CD4-positive, CD25-positive, alpha-beta regulatory T cell (primary cell): ENCODE measurements at places on chromosomes 2 and 18. TPM values are rescaled to one million over a fixed set of nuclear protein-coding genes. Genes with fewer than 3 reads are reported as not detected.

DNA sequence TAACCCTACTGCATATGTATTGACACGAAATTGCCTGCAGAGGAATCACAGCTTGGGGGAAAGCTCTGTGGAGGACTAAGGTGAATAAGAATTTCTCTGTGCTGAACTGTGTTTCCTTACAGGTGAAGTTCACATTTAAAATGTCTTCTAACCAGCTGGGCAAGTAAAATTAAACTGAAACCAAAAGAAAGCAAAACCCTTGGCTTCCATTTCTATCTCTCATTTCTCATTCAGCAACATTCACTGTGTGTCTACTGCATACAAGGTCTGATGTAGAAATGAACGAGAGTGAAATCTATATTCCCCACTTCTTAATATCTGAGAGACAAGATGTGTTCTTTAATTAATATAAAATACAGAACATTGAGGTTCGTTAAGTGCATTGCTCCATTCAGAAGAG, 397.3 kb downstream of the SOX11 start:
- H3K27ac ChIP-seq, result no peak overlapping the region
- no peaks in the 10 kb centered on the region for H3K4me1 ChIP-seq
- no peak for DNase-seq
- H3K36me3 ChIP-seq, result no peaks in the 10 kb centered on the region

TAF1B gene
- 23.9 TPM for total RNA-seq

- H3K4me1 ChIP-seq, result peaks cover 24% of the 10 kb centered on the region
- DNase-seq, result no peak
- H3K36me3 ChIP-seq, result peaks cover 6% of the 10 kb centered on the region
- H3K27me3 ChIP-seq, result no peaks in the 10 kb centered on the region
- H3K4me3 ChIP-seq, result peak overlapping the region; percentile 87
These were observed 328 bp upstream of the PASK start for GRCh38 chr2:241149675-241149924.

DNA sequence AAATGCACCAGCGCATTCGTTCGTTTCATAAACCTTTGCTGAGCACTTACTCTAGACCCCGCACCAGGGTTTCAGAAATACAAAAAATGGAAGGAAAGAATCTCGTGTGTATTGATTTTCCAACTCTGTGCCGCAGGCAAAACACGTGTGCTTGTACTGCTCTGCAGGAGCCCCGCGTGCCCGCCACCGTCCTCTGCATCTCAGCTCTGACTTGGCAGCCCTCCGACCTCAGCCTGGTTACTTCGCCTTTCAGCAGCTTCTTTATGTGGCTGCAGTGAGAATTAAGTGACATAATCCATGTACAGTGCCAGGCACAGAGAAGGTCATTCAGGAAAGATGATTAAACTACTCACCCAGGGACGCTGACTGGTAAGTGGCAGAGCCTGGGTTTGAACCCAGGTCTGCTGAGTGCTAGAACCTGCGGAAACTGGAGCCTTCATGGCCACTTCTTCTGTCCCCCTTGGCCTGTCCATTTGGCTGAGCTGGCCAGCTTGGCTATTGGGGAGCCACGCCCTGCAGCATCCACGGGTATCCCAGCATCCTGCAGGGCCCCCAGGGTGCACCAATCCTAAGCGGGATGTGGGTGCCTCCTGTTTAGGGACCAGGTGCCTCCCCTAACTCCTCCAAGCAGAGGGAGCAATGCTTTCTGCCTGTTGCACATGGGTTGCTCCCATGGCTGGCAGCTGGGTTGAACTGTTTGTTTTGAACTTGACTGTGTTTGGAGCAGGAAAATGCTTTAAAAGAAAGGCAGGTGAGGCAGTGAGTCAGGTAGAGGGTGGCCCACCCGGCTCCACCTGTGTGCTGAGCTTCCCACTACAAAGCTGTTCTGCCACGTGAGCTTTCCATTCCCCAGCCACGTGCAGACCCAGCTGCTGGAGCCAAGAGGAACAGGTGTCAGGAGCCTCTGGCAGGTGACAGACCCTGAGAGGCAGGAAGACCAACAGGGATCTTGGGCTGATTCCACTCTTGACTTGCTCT, 34.3 kb downstream of the INHBB start:
- no peaks in the 10 kb centered on the region for H3K27me3 ChIP-seq
- no peak overlapping the region for H3K27ac ChIP-seq
- H3K4me3 ChIP-seq, result no peak overlapping the region
- no peaks in the 10 kb centered on the region for H3K36me3 ChIP-seq

DNA sequence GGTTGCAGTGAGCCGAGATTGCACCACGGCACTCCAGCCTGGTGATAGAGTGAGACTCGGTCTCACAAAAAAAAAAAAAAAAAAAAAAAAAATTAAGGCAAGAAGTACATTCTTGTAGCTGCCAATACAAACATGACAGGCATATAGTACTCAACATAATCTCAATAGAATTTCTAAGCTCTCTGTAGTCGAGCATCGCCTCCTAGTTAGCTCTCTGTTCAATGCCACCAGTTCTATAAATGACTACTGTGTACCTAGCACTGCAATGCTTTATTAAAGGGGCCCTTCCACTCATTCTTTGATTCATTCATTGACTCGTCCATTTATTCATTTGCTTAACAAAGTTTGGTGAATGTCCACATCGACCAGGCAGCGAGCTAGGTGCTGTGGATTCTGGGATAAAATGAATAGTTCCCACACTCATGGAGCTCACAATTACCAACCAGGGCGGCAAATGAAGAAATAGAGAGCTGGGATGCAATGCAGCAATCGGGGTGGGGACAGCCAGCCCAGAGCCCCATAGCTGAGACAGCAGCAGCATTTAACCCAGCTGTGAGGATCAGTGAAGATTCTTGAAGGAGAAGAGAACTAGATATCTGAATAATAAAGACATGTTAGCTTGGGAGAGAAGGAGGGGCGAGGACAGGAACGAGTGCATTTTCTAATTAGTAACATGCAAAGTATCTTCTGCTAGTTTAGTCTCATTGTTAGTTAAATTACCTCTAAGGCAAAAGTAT, 349.8 kb downstream of the LPIN1 start:
- no peak overlapping the region for H3K27ac ChIP-seq
- no peaks in the 10 kb centered on the region for H3K27me3 ChIP-seq
- DNase-seq, result no peak
- H3K4me3 ChIP-seq, result no peak overlapping the region
- no peaks in the 10 kb centered on the region for H3K36me3 ChIP-seq
- H3K4me1 ChIP-seq, result no peaks in the 10 kb centered on the region

DNA sequence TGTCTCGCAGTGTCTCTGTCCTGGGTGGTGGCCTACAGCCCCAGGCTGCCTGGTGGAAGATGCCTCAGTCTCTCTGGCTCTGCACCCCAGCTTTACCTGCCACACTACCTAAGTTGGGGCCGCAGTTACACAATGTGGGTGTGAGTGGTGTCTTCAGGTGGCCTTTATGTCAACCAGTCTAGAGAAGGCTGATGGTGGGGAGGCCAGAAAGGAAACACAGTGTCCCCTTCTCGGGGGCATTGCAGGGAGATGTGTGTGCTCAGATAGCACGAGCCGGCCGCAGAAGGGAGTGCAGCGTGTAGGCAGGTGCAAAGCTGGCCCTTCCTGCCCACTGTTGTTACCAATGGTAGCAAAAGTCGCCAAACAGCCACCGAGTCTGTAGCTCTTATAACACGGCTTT, 216.1 kb downstream of the SH3RF3 start:
- H3K4me1 ChIP-seq, result peaks cover 33% of the 10 kb centered on the region
- H3K27ac ChIP-seq, result no peak overlapping the region

KLHL29 gene
- total RNA-seq, result 1.3 TPM

DNA sequence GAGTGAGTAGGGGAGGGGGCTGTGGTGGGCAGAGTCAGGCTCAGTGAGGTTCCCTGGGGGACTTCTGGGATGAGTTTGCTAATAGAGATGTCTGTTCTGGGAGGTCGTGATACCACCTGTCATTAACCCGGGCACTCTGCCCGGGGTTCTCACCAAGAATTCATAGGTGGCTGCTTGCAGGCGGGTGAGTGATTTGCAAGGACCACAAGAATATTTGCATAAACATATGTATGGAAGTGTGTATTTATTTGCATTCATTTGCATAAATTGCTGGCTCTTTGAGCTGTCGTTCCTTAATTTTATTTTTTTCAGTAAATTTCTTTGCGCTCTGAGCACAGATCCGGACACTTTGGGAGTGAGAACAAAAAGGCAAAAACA, 260.0 kb downstream of the ATAD2B start:
- H3K4me3 ChIP-seq, result no peak overlapping the region
- no peaks in the 10 kb centered on the region for H3K4me1 ChIP-seq
- H3K27me3 ChIP-seq, result no peaks in the 10 kb centered on the region
- no peak overlapping the region for H3K27ac ChIP-seq

TMEM247 gene
- total RNA-seq, result not detected
